Mesenteric fat pad (tissue), 1 donor: ENCODE measurements at places on chromosomes 11 and 22.

DNA sequence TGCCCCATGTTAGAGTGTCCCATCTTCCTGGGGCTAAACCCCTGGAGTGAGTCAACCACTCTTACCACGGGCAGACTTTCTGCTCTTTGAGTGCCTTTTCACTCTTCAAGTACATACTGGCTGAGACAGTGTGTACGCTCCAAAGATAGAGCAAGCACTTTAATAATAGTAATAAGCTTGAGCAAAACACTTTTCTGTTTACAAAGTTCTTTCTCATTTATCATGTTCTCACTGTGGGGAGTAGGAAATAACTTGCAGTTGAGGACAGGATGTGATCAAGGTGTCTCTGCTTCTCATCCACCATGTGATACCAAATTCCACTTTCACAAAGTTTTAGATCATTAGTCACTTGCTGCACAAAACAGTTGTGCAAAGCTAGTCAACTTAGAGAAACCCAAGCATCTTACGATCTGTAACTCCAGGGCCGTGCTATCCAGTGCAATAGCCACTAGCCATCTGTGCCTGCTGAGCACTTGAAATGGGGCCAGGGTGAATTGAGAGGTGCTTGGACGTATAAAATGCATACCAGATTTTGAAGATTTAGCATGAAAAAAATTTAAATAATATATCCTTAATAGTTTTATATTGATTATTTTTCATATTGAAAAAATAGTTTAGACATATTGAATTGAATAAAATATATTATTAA lies 135.3 kb downstream of the KIF18A start:
- no peak for DNase-seq

DNA sequence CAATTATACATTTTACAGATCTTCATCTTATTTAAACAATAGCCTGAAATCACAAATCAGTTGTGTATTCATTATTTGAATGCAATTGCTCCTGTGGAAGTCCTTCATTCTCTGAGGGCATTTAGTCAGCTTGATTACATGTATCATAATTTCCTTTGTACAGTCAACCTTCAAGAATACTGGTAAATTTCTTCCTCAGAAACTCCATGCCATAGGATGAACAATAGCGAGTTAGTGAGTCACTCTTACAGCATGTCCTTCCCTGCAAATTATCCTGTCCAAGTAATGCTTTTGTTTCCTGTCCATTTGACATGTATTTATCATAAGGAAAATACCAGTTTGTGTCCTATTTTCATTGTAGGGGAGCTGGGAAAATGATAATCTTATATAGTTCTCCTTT lies 3.8 kb downstream of the OR10S1 start:
- no peak for DNase-seq

GRCh38 chr11:11836676-11837231 lies 5.0 kb upstream of the USP47 start:
- DNase-seq, result no peak

DNA sequence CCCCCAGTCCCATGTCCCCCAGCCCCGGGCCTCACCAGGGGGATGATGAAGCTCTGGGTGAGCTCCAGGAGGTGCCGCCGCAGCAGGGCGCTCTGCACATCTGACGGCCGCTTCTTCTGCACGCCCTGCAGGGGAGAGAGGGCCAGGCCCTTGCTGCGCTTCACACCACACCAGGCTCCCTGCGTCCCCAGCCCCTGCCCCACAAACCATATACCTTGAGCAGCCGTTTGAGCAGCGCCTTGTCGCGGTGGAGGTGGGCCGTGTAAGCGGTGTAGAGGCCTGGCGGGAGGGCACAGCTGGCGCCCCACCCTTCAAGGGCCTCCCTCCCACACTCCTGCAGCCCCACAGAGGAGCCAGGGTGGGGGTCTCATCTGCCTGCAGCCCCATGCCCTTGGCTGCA lies 6.2 kb upstream of the PLXNB2 start:
- no peak for DNase-seq

DNA sequence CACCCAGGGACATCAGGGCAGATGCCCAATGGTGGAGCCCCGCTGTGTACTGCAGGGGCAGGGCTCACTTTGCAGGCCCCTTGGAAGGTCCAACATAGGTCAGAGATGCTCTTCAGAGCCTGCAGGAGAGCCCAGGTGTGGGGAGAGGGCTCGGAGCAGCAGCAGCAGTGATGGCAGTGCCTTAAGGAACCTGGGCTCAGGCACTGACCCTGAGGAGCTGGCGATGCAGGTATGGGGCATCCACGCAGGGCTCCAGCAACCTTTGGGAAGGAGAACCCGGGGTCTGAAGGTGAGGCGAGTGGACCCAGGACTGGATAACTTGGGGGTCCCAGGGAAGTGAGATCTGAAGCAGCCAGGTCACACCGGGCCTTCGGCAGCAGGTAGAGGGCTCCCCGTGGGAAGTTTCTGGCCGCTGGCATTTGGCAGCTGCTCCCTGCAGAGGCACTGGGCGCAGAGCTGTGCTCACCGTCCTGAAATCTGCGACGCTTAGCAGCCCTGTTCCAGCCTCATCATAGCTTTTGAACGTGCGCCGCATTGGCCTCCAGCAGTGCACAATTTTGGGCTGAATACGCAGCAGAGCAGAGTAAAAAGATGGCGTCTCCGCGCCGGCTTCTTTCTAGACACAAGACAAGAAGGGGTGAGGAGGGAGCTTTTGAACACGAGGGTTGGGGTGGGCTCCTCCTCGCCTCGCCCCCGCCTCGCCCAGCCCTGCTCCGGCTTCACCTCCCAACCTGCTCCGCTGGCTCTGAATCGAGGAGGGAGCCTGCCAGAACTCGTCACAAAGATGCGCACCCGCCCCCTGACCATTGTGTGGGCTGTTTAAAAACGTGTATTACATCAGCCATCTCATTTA lies 118.8 kb downstream of the MPPED1 start:
- peak; percentile 87 for DNase-seq

DNA sequence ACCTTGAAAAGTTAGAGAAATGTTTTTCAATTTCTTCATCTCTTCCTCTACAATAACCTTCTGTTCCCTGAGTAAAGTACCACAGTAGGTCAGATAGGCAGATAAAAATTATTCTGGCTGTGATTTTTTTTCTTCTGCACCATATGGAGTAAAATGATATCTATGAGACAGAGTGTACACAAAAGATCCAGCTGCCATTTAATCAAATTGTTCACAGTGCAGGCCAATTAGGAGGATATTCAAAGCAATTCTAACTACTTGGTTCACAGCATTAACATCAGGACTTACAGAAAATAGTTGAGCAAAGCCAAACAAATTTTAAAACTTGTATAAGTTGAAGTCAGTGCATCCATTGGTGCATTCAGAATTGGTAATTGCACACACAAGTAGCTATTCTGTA lies 147.9 kb upstream of the LUZP2 start:
- DNase-seq, result no peak

GRCh38 chr11:14306481-14306880 lies 52.5 kb downstream of the RRAS2 start:
- DNase-seq, result no peak

DNA sequence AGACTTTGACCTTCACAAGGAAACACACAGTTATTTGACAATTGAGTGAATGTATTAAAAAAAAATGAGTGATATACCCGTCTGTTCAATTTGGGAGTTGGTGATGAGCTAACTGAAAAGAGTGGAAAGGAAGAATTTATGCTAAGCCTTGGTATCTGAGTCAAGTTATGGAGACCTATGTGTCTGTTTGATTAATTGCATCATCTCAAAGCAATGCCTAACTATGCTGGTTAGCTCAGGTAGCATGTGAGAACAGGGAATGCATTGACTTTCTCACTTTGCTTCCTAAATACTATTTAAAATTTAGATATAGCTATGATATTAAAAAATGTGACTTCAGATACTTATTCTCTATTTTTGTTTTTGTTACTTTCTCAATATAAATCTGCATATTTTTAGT lies 110.5 kb downstream of the DDX10 start:
- DNase-seq, result no peak

GRCh38 chr22:41517172-41518047 lies 26.9 kb downstream of the POLR3H start:
- DNase-seq, result no peak

DNA sequence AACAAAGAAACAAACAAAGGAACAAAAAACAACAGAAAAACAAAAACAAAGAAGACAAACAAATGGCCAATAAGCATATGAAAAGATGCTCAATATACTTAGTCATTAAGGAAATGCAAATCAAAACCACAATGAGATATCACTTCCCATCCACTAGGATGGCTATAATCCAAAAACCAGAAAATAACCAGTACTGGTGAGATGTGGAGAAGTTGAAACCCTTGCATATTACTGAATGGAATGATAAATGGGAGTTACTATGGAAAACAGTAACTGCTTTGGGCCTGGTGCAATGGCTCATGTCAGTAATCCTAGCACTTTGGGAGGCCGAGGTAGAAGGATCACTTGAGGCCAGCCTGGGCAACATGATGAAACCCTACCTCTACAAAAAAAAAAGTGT lies 44.9 kb upstream of the RBFOX2 start:
- DNase-seq, result no peak

GRCh38 chr11:30594646-30595411 lies 8.7 kb upstream of the MPPED2 start:
- no peak for DNase-seq

- DNase-seq, result no peak
Observed at GRCh38 chr11:94735907-94736306, 32.2 kb upstream of the AMOTL1 start.

DNA sequence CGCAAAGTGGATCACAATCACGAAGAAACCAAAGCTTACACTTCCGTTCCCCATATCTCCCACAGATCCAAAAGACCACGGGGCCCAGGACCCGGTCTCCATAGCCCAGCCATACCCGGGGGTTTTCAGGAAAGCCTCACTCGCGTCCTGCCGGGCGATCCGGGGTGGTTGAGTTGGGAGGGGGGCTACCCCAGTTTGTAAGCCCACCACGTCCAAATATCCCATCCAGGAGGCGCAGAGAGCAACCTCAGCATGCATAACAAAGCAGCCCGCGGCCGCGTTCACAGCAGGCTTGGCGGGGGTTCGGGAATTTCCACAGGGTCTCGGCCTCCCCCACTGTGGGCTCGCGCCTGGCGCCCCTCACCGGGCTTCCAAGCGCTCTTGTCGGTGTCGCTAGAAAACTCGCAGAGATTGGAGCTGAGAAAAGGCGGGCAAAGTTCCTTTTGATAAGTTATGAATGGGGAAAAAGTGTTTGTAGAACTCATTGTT lies 9.5 kb downstream of the SDF2L1 start:
- no peak for DNase-seq

- DNase-seq, result no peak
Observed at GRCh38 chr22:40412441-40412840, 42.0 kb downstream of the SGSM3 start.

GRCh38 chr11:78379039-78379670 lies 38.5 kb downstream of the GAB2 start:
- DNase-seq, result no peak

- no peak for DNase-seq
Observed at GRCh38 chr22:42769238-42769573, 48.5 kb upstream of the A4GALT start.

DNA sequence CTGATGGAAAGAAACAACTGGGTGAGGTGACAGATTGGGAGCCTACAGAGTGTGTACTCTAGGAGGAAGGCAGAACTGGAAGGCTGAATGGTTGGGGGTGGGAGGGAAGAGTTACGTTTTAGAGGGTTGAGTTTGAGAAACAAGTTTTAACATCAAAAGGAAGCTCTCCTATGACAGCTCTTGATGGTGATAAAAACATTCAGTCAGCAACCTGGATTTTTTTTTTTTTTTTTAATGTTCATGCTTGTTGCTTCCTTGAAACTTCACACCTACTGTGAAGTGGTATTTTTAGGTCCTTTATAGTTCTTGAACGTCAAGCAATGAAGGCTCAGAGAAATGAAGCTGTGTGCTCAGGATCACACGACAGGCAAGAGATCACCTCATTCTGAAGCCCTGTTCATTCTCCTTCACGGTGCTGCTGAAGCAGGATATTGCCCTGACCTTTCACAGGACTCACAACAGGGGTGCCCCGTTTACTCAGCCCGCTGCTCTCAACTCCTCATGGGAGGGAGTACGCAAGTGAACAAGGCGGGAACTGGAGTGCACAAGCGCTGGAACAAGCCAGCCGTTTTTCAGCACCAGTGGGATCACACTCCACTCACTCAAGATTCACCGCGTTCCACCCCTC lies 1.6 kb upstream of the TMEM109 start:
- DNase-seq, result no peak

GRCh38 chr11:35792846-35793192 lies 130.2 kb downstream of the TRIM44 start:
- no peak for DNase-seq

- no peak for DNase-seq
Observed at GRCh38 chr11:46342239-46342638, 5.0 kb upstream of the DGKZ start.

- no peak for DNase-seq
Observed at GRCh38 chr11:46808799-46809431, 37.2 kb downstream of the CKAP5 start.

GRCh38 chr22:29838599-29838956 lies 504 bp upstream of the ASCC2 start:
- DNase-seq, result no peak

- DNase-seq, result peak; percentile 24
Observed at GRCh38 chr22:41656556-41656955, 32.1 kb downstream of the SNU13 start.

- no peak for DNase-seq
Observed at GRCh38 chr11:34647131-34647530, 26.2 kb downstream of the EHF start.

GRCh38 chr11:34318111-34319037 lies 39.4 kb downstream of the ABTB2 start:
- no peak for DNase-seq

GRCh38 chr22:31451709-31452571 lies 37.7 kb downstream of the EIF4ENIF1 start:
- DNase-seq, result no peak

DNA sequence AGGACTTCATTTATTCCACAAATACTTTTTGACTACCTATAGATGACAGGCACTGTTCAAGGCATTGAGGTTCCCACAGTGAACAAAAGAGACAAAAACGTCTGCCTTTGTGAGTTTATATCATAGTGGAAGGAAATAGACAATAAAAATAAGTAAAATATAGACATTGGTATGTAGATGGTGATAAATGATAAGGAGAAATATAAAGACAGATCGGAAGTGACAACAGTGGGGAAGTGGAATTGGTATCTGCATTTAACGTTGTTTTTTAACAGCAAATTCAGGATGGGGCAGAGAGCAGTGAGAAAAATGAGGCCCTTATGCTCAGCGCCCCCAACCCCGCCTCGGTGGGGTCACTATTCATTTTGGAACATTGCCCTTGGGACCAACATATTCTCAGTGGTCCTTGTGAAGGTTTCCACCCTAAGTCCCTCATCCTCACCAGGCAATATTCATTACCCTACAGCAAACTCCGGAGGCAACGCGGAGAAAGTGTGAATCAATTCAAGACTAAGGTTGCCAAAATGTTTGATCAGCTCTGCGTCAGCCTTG lies 627 bp upstream of the PEX26 start:
- no peak for DNase-seq
